ENCODE measurements at places on chromosomes 13 and 19.

GRCh38 chr19:34734537-34735103 lies 577 bp downstream of the ZNF181 start:
- DNase-seq: no peak

- DNase-seq: peak; percentile 44
These were observed 97.0 kb upstream of the MBNL2 start for GRCh38 chr13:97124915-97125809.

DNA sequence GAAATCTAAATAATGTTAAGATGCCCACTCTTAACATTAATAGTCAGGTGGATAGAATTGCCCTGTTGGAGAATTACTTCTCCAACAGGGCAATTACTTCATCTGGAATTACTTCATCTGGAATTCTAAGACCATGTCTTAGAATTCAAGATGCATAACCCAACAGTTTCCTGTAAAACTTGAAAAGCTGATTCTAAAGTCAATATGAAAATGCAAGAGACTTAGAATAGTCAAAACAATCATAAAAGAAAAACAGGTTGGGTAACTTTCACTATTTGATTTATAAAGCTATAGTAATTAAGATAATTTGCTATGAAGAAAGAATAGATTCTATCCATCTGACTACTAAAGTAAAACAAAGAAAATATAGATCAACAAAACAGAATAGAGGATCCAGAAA lies 75.2 kb downstream of the ABCC4 start:
- DNase-seq: no peak

DNA sequence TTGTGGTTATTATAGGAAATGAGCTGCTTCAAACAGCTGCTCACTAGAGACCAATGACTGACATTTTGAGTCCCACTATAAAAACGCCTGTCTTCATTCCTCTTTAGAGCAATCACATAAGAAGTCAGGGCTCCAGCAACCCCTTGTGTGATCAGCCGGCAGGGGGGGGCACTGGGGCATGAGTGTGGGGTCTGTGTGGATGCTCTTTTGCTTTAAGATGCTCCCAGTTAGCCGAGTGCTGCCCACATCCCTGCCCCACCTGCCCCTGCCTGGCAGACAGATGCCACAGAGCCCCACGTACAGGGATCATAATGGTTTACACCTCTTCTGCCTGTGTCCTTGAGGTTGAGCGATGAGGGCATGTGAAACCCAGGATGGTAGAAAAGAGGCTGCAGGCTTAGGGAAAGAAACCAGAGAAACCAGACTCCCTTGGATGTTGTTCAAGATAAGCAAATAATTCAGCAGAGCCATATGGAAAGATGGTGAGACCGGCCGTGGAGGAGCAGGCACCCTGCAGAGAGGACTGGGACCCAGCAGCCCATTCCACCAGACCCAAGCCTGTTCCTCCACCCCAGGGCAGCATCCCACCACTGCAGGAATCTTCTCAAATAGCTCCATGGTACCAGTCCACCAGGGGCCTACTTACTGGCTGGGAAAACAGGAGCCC lies 55.4 kb downstream of the CHST8 start:
- DNase-seq: no peak

- DNase-seq: peak; percentile 71
These were observed 1.1 kb downstream of the ADAMTS10 start for GRCh38 chr19:8609279-8610040.
